ENCODE measurements at places on chromosomes 3 and 15. TPM values are rescaled to one million over a fixed set of nuclear protein-coding genes. Genes with fewer than 3 reads are reported as not detected.
A peak's percentile ranks its signal among the peaks of the same experiment; 100 is the strongest.

GOLGA8G gene
- not detected for total RNA-seq

ADAMTSL3 gene
- total RNA-seq = not detected

TTLL13 gene
- 0.63 TPM for total RNA-seq

GOLGA6D gene
- total RNA-seq = not detected

NTRK3 gene
- 0.78 TPM for total RNA-seq

MOBP gene
- not detected for total RNA-seq

A4GNT gene
- not detected for total RNA-seq

SV2B gene
- not detected for total RNA-seq

NAALADL2 gene
- total RNA-seq = 0.30 TPM

CHAC1 gene
- 0.47 TPM for total RNA-seq

MUSTN1 gene
- 11.3 TPM for total RNA-seq

DNA sequence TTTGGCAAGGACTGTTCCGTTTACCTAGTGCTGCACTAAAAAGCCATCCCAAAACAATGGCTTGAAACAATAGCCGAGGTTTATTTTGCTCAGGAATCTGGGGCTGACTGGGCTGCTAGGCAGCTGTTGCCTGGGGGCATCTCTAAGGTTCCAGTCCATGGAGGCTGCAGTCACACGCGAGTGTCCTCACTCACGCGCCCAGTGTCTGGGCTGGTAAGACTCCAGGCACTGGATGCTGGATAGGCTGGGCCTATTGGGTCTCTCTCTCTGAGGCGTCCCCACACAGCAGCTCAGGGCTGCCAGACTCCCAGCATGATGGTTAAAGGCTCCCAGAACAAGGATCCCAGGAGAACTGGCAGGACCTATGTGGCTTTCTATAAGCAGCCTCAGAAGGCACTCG, 34.2 kb downstream of the ALS2CL start:
- no peaks in the 10 kb centered on the region for H3K4me1 ChIP-seq
- no peaks in the 10 kb centered on the region for H3K36me3 ChIP-seq
- no peak overlapping the region for H3K4me3 ChIP-seq

- H3K27ac ChIP-seq = no peak overlapping the region
- H3K4me3 ChIP-seq = no peak overlapping the region
These were observed 68.4 kb upstream of the MCTP2 start for GRCh38 chr15:94162939-94163338.

GRCh38 chr15:89812011-89812846, 2.4 kb downstream of the ANPEP start:
- peaks cover 12% of the 10 kb centered on the region for H3K4me1 ChIP-seq
- no peaks in the 10 kb centered on the region for H3K36me3 ChIP-seq
- no peak overlapping the region for H3K4me3 ChIP-seq
- no peak for DNase-seq

GRCh38 chr3:32046102-32046501, 60.3 kb upstream of the GPD1L start:
- H3K27ac ChIP-seq = no peak overlapping the region
- no peak for DNase-seq
- H3K36me3 ChIP-seq = no peaks in the 10 kb centered on the region
- H3K4me1 ChIP-seq = no peaks in the 10 kb centered on the region
- no peak overlapping the region for H3K4me3 ChIP-seq
- no peaks in the 10 kb centered on the region for H3K27me3 ChIP-seq

DNA sequence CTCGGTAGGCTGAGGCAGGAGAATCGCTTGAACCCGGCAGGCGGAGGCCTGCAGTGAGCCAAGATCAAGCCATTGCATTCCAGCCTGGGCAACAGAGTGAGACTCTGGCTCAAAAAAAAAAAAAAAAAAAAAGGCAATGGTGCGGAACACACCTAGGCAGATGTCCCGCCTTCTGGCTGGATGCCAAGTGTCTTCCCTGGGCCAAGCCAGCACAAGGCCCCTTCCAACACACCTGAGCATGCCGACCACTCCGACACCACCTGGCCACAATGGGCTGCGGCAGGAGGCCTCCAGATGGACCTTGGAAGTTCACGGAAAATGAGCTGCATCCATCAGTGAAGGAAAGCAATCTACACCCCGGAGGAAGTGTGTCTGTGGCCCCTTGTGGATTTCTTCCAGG, 19.0 kb downstream of the NUP210 start:
- H3K4me1 ChIP-seq = peaks cover 35% of the 10 kb centered on the region
- no peak overlapping the region for H3K4me3 ChIP-seq
- H3K36me3 ChIP-seq = peaks cover 50% of the 10 kb centered on the region
- DNase-seq = no peak

GRCh38 chr3:168824107-168824506, 728.4 kb upstream of the GOLIM4 start:
- no peak for DNase-seq
- H3K4me3 ChIP-seq = no peak overlapping the region
- H3K27ac ChIP-seq = no peak overlapping the region
- H3K36me3 ChIP-seq = no peaks in the 10 kb centered on the region

- H3K27me3 ChIP-seq = peaks cover 7% of the 10 kb centered on the region
- no peaks in the 10 kb centered on the region for H3K4me1 ChIP-seq
- no peak overlapping the region for H3K4me3 ChIP-seq
- H3K36me3 ChIP-seq = no peaks in the 10 kb centered on the region
These were observed 95.6 kb downstream of the ECT2 start for GRCh38 chr3:172846103-172846561.

DNA sequence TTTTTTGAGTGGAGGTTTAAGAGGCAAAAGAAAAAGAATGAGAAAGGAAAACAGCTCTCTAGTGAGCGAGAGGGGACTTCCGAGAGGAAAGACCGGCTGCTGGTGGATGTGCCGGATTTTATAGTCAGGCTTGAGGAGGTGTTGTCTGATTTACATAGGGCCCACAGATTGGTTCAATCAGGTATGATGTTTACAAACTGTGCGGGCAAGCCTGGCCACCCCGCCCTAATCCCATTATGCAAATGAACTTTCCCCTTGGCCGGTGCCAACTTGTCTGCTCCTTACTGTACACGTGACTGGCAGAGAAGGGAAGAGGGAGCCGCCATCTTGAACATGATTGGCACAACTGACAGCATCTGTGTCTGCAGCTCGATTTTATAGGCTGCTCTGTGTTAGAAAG, 44.7 kb downstream of the FAM43A start:
- no peaks in the 10 kb centered on the region for H3K36me3 ChIP-seq
- H3K4me3 ChIP-seq = no peak overlapping the region
- no peak for DNase-seq
- H3K27ac ChIP-seq = no peak overlapping the region
- H3K27me3 ChIP-seq = peaks cover 2% of the 10 kb centered on the region

- peak overlapping the region; percentile 40 for H3K27ac ChIP-seq
- H3K36me3 ChIP-seq = no peaks in the 10 kb centered on the region
- DNase-seq = no peak
- H3K27me3 ChIP-seq = peaks cover 11% of the 10 kb centered on the region
- peak overlapping the region; percentile 87 for H3K4me3 ChIP-seq
These were observed 576 bp upstream of the MB21D2 start for GRCh38 chr3:192918275-192918588.

- no peak overlapping the region for H3K27ac ChIP-seq
- H3K27me3 ChIP-seq = no peaks in the 10 kb centered on the region
- H3K36me3 ChIP-seq = no peaks in the 10 kb centered on the region
- H3K4me3 ChIP-seq = no peak overlapping the region
These were observed 43.5 kb downstream of the GOLGA6L2 start for GRCh38 chr15:23403550-23403949.

GRCh38 chr3:186121278-186121677, 12.4 kb upstream of the ETV5 start:
- H3K36me3 ChIP-seq = no peaks in the 10 kb centered on the region

DNA sequence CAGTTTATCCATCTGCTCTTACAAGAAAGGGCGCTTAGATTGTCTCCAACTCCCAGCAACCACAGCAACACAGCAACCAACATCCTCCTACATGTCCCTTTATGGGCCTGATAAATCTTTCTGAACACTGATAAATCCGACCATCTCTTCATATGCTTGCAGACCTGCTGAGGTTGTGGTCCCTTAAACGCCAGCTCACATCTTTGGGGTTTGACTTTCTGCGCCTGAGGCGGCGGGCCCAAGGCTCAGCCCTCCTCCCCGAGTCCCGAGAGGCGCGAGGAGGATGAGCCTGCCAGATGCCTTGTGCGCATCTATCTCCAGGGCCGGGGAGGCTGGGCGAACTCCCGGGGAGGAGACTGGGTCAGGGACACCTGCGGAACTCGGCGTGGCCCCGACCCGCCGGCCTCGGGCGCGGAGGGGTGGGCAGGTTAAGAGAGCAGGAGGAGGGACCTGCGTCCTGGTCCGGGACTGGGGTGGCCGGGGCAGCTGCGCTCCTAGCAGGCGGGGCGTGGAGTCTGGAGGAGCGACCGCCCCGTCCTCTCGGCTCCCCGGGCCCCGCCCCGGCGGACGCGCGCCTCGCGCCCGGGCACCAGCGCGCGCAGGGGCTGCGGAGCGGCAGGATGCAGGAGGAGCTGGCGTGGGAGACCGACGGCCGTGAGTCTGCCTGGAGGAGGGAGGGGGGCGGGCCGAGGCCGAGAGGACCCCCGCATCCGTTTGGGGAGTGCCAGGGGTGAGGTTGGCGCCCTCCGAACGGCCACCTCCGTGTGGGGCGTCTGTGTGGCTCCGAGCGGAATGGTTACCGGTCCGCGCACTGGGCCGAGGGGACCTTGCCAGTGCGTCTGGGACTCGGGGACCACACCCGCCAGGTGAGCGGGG, at the start of gene ANKDD1A:
Gene ANKDD1A, plus strand, starts transcription at position 592 of the 876 bp plus-strand sequence. Its CDS starts 29 bp downstream, at position 621.
- H3K27ac ChIP-seq = no peak within 1 kb of the TSS
- H3K4me1 ChIP-seq = peaks cover 12% of the 10 kb centered on the region
- H3K27me3 ChIP-seq = peaks cover 6% of the 10 kb centered on the region
- peak; percentile 37 for DNase-seq

DNA sequence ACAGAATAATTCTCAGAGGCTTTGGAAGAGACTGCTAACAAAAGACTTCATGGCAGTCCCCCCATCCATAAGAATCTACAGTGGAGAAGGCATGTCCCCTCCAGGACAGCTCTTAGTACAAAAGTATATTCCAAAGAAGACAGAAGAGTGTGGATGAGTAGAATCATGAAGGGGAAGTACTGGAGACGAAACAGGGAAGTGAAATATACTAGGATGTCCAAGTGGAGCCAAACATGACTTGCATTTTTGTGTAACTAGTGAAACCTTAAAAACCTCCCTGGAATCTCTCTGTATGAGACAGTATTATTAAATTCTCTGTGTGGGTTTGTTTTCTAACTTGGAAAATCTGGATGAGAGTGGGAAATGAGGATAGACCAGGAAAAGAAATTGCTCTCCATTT, 312.4 kb downstream of the RSL24D1 start:
- no peak for DNase-seq
- no peak overlapping the region for H3K27ac ChIP-seq
- no peaks in the 10 kb centered on the region for H3K4me1 ChIP-seq
- no peak overlapping the region for H3K4me3 ChIP-seq
- H3K27me3 ChIP-seq = no peaks in the 10 kb centered on the region

DNA sequence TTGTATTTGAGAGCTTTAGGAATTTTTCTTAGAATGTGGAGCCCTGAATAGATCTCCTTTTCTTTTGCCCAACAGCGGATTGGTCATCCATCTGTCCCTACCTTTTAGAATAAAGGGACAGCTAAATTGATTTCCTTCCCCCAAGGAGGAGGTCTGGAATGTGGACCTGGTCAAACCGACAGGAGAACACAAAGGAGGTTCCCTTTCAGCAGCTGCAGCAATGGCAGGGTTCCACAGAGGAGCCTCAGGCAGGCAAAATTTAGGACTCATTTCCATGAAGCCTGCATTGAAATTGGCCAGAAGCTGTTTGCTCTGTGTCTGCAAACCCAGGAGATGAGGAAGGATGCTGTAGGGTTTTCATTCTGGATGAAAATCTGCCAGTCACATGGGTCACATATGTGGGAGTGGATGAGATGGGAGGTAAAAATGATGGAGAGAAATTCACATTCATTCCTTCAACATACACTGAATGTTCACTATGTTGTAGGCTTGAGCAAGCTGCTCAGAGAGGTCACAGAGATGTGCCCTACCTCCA, 77.3 kb downstream of the LRTM1 start:
- H3K4me3 ChIP-seq = no peak overlapping the region
- DNase-seq = no peak
- H3K4me1 ChIP-seq = no peaks in the 10 kb centered on the region
- H3K27me3 ChIP-seq = no peaks in the 10 kb centered on the region

DNA sequence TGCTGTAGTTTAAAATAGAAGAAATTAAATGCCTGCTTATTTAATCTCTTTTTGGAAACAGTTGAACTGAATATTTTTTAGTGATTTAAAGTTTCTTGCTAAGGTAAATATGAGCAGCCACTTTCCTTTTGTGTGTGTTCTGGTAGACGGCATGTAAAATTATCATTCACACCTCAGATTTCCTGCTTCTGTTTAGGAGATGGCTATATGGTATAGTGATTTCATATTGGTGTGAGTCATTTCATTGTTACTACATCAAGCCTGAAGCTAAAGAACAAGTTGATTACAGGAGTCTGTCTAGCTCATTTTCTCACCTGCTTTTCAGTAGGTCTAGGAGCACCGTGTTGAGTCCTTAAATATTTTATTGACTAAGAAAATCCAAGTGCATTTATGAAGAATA, 2.2 kb downstream of the LRCH3 start:
- peak overlapping the region; percentile 2 for H3K4me3 ChIP-seq
- no peak overlapping the region for H3K27ac ChIP-seq
- no peaks in the 10 kb centered on the region for H3K36me3 ChIP-seq
- peaks cover 34% of the 10 kb centered on the region for H3K4me1 ChIP-seq
- no peak for DNase-seq
- H3K27me3 ChIP-seq = no peaks in the 10 kb centered on the region

GRCh38 chr3:64218746-64219145, 6.5 kb downstream of the PRICKLE2 start:
- H3K27ac ChIP-seq = no peak overlapping the region
- H3K4me1 ChIP-seq = no peaks in the 10 kb centered on the region
- H3K27me3 ChIP-seq = no peaks in the 10 kb centered on the region
- H3K36me3 ChIP-seq = no peaks in the 10 kb centered on the region
- no peak overlapping the region for H3K4me3 ChIP-seq
- no peak for DNase-seq

DNA sequence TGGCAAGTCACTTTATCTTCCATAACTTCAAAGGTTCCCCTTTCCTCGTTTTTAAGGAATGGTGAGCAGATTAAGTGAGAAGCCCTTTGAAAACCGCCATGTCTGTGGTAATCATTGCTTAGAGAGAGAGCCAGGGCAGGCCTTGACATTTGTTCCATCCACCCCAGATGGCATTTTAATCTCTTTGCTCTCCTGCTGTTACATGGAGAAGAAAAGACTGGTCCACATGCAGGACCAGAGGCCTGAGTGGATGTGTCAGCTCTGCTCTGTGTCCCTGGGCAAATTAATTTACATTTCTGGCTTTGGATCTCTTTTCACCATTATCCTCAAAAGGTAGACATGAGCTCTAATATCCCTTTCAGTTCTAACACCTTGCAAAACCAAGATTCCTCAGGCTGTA, 157.3 kb upstream of the LPP start:
- DNase-seq = no peak
- H3K36me3 ChIP-seq = no peaks in the 10 kb centered on the region
- H3K27me3 ChIP-seq = no peaks in the 10 kb centered on the region
- H3K27ac ChIP-seq = no peak overlapping the region
- H3K4me3 ChIP-seq = no peak overlapping the region
- peaks cover 62% of the 10 kb centered on the region for H3K4me1 ChIP-seq
